CD4-positive, alpha-beta T cell treated with Interleukin-17A for 1 hour (primary cell): ENCODE measurements at places on chromosomes 1 and 21.

- no peak for DNase-seq
These were observed 40.3 kb downstream of the GPATCH2 start for GRCh38 chr1:217590598-217590997.

DNA sequence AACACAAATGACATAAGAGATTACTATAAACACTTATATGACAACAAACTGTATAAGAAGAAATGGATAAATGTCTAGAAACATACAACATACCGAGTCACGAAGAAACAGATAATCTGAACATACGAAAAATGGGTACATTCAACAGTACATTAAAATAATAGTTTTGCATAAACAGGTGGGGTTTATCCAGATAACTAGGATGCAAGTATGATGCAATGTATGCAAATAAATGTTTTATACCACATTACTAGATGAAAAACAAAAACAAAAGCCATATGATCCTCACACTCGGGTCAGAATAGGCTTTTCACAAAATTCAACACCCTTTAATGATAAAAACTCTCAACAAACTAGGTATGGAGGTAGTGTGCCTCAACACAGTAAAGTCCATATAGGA lies 1585.7 kb downstream of the BRINP3 start:
- DNase-seq = no peak

GRCh38 chr1:243758647-243759046 lies 91.4 kb downstream of the AKT3 start:
- DNase-seq = no peak

- DNase-seq = no peak
These were observed 19.8 kb downstream of the IQGAP3 start for GRCh38 chr1:156552518-156552917.

- no peak for DNase-seq
These were observed 12.2 kb downstream of the UTP25 start for GRCh38 chr1:209839875-209840546.

- no peak for DNase-seq
These were observed 164.6 kb downstream of the ACTL8 start for GRCh38 chr1:17919525-17920439.

DNA sequence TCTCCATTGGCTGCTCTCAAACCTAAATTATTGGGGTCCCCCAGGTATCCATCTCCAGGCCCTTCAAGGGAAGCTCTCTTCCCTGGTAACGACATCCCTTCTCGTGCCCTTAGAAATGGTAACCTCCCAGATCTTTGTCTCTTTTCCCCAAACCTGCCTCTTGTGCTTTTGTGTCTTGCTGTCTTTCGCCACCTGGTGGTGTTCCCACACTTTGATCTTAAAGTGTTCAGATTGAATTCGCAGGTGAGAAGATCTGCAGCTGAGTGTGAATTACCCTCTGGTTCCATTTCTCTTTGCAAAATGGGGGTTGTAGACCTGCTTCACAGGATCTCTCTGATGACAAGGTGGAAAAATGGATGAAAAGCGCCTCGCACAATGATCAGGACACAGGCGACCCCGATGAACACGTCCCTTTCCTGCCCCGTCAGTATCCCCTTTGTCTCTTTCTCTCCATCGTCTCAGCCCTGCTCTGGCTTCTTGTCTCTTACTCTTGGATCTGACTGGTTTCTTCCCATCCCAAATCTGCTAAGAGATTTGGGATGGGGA lies 53.1 kb downstream of the DOP1B start:
- DNase-seq = peak; percentile 65

GRCh38 chr1:112048421-112048820 lies 59.0 kb upstream of the KCND3 start:
- DNase-seq = no peak

DNA sequence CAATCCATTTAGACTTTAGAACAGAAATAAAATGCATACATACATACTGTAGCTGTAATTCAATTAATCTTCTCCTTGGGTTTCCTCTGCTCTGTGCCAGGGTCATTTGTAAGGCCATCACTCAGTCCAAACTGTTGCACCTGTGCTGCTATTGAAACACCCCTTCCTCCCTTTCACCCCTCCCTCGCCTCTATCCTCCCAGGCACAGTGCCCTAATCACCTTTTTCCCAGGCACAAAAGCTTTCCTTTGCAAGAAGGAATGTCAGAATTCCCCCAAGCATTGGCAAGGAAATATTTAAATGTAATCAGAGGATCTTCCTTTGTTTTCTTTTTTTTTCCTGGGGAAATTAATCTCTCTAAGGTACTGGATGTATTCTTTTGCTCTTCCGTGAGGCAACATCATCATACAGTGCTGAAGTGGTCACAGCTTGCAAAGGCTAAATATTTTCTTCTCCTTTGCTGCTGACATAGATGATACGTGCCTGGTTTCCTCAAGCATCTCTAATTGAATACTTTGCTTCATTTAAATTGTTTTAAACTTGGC lies 339.3 kb upstream of the NR5A2 start:
- no peak for DNase-seq

GRCh38 chr1:206554701-206555472 lies 47.6 kb downstream of the RASSF5 start:
- no peak for DNase-seq

- no peak for DNase-seq
These were observed 5.5 kb downstream of the C2CD2 start for GRCh38 chr21:41948078-41948895.

DNA sequence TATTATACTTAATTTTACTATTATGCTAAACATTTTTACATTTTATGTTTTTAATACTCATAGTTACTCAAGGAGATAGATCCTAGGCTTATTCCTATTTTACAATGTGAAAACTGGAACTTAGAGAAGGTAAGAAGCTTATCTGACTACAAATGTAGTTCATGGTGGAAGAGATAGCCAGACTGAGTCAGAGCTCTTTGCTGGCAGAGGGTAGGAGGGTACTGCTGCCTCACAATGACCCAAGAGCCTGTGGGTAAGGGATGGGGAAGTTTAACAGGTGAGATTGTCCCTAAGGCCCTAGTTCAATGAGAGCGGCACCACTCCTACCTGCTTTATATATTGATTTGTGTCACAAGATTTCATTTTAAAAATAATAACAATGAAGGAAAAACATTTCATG lies 34.1 kb upstream of the NEK7 start:
- no peak for DNase-seq

DNA sequence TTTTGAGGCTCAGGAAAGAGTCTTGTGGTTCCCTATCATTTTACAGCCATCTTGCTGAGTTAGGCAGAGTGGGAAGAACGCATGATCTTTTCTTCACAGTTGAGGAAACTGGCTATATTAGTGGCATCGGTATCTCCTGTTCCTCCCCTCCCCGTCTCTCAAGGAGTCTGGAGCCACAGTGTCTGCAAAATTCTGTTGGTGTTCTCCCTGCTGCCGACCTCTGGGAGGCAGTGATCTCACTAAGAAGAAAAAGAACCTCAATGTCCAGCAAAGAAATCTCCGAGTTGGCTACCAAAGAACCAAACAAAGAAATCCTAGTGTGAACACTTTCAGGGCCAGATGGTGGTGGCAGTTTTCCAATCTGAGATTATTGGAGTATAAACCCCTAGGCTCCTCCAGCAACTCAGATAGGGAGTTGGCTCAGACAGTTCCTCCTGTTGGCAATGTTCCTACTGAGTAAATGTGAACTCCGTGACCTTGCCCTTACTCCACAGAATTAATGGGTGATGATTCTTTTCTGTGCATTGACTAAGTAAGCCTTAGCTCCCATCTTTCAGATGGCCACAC lies 41.2 kb downstream of the PRAMEF20 start:
- no peak for DNase-seq

DNA sequence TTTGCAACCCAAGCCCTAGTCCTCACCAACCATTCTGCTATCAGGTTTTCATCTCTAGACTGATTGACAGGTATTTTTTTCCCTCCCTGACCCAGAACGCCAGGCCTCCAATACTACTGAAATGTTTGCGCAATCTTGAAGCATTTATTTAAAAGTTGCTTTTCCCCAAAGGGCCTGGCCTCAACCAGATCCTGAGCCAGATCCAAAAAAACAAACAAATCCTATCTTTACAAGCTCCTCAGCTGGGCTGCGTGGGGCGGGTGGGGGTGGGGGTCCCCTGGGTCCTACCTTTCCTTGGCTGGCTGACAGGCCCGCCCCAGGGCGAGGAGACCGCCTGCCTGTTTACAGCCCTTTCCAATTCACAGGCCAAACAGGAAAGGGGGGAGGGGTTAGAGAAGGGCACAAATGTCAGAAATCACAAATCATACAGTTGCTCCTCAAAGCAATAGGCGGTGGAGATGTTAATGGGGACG lies 98.8 kb downstream of the FOXD2 start:
- DNase-seq = no peak

GRCh38 chr21:41868062-41868710 lies 11.0 kb downstream of the PRDM15 start:
- no peak for DNase-seq

GRCh38 chr1:171641076-171641864 lies 11.2 kb downstream of the MYOC start:
- no peak for DNase-seq

GRCh38 chr1:11134898-11135266 lies 35.2 kb upstream of the EXOSC10 start:
- DNase-seq = no peak

DNA sequence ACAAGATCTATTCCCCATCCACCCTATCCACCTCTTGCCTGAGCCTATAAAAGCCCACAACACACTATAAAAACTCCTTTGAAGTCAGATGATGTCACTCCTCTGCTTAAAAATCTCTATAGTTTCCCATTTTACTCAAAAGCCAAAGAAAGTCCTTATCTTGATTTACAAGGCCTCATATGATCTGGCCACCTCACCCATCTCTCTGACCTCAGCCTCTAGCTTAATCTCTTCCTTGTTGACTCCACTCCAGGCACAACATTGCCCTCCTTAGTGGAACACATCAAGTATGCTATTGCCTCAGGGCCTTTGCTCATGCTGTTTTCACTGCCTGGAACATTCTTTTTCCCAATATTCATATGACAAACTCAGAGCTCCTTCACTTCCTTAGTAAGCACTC lies 33.3 kb downstream of the ZNF281 start:
- DNase-seq = no peak

GRCh38 chr1:45206808-45207623 lies 611 bp upstream of the ZSWIM5 start:
- no peak for DNase-seq

DNA sequence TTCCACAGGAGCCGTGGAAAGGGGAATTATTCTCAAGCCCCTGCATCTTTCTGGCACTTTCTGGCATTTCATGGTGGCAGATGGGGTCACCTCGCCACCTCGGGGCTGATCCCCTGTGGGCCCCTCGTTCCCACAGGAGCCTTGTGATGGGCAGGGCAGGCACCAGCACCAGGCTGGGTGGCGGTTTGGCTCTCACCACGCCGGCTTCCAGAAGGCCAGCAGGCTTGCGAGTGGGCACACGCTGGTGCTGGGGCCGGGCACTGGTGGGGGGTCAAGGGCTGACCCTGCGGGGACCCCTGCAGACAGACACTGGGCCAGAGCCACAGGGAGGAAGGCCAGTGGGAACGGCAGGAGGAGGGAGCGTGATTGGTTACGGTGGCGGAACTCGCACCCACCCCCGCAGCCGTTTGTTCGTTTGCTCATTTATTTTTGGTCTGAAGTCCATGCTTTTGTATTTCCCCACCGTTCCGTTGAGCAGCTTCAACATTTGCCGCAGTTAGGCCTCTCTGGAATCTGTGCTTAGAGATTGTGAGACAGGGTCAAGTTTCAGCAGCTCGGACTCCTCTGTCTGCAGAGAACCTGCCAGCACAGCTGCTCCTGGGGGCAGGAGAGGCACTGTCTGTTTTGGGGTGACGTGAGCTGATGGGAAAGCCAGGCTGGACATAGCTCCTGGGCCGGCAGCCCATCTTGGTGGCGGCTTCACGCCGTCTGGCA lies 5.3 kb downstream of the COL18A1 start:
- DNase-seq = no peak

- DNase-seq = no peak
These were observed 36.0 kb upstream of the LRRN2 start for GRCh38 chr1:204721373-204722055.

GRCh38 chr1:21861602-21862429 lies 49.8 kb downstream of the LDLRAD2 start:
- no peak for DNase-seq

DNA sequence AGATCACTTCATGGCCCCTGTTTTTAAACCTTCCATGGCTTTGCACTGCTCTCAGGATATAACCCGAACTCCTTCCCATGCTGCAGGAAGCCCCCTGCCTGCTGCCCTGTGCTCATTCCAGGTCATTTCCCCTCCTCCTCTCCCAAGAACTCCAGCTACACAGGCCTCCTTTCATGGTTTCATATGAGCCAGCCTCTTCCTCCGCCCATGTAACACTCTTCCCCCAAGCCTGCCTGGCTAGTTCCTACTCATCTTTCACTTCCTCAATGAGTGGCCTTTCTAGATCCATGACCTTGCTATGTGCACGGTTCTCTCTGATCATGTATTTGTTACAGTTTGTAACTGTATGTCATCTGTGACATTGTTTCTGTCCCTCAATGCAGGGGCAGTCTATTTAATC lies 3.1 kb upstream of the NCF2 start:
- DNase-seq = no peak

- no peak for DNase-seq
These were observed 5.8 kb upstream of the NR5A2 start for GRCh38 chr1:200021577-200022238.

GRCh38 chr1:206646504-206646903 lies 11.2 kb downstream of the DYRK3 start:
- DNase-seq = no peak

GRCh38 chr1:29310616-29311180 lies 74.4 kb downstream of the PTPRU start:
- no peak for DNase-seq

- no peak for DNase-seq
These were observed 2.2 kb downstream of the S100A13 start for GRCh38 chr1:153624965-153625611.

DNA sequence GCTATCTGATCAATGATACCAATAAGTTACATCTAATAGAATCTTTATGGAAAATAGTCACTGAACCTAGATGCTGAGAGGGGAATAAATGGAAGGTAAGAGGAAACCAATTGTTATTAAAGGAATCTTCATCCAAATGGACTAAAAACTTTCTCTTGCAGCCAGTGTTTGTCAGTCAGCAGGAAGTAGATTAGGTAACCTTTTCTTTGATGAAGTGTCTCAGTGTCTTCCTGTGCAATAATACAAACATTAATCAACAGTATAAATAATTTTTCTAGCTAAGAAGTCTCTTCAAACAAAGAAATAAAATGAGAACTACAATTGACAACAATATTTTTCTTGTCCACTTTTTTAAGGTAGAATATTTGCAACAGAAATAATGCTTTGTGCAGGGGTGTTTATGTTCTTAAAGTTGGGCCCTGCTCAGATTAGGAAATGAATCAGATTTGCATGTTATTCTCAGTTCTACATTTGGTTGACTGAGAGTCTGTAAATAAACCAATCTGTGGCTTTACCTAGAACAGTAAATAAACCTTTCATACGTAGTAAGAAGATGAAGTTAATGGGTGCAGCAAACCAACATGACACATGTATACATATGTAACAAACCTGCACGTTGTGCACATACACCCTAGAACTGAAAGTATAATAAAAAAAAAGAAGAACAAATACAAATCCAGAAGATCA lies 391.4 kb downstream of the MRPL39 start:
- DNase-seq = no peak

- no peak for DNase-seq
These were observed 34.2 kb downstream of the PCAT6 start for GRCh38 chr1:202844935-202845334.

- no peak for DNase-seq
These were observed 31.8 kb downstream of the PROK1 start for GRCh38 chr1:110482662-110483307.

- peak; percentile 76 for DNase-seq
These were observed 115.9 kb downstream of the HIVEP3 start for GRCh38 chr1:41802532-41803501.

GRCh38 chr1:161226759-161227158 lies 899 bp downstream of the TOMM40L start:
- no peak for DNase-seq

- no peak for DNase-seq
These were observed 89.7 kb downstream of the MAGI3 start for GRCh38 chr1:113479713-113480676.
